ENCODE measurements at places on chromosomes 1 and 21. TPM values are rescaled to one million over a fixed set of nuclear protein-coding genes. Genes with fewer than 3 reads are reported as not detected.

Gene SAMSN1
- 9.0 TPM for total RNA-seq

Gene CFAP141
- not detected for total RNA-seq

- no peaks in the 10 kb centered on the region for H3K27me3 ChIP-seq
- DNase-seq = no peak
- H3K4me1 ChIP-seq = no peaks in the 10 kb centered on the region
- H3K27ac ChIP-seq = no peak overlapping the region
- H3K36me3 ChIP-seq = no peaks in the 10 kb centered on the region
- no peak overlapping the region for H3K4me3 ChIP-seq
Measured at GRCh38 chr1:172239901-172240300, 180.6 kb upstream of the C1orf105 start.

DNA sequence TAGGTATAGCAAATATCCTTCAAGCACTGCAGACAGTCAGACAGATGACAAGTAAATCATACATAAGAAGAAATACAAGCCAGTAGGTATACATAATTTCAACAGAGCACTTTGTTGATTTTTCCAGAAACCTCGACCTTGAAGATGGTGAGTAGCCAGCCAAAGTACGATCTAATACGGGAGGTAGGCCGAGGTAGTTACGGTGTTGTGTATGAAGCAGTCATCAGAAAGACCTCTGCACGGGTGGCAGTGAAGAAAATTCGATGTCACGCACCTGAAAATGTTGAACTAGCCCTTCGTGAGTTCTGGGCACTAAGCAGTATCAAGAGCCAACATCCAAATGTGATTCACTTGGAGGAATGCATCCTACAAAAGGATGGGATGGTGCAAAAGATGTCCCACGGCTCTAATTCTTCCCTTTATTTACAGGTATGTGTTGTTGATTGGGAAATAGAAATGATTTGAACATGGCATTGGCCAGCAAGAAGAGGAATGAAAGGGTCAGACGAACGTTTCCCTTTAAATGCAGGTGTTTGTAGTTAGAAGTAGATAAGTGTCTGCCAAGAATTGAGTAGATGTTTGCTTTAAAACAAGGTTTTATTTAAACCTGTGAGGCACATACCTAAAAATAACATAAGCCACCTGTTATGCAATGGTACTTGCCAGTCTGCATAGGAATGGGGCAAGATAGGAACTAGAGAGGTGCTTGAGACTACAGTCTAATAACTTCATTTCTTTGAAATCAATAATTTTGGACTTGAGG lies 2.7 kb downstream of the PDIK1L start:
- H3K27me3 ChIP-seq = no peaks in the 10 kb centered on the region
- no peak overlapping the region for H3K4me3 ChIP-seq
- no peaks in the 10 kb centered on the region for H3K36me3 ChIP-seq
- peaks cover 31% of the 10 kb centered on the region for H3K4me1 ChIP-seq
- no peak for DNase-seq

- no peak overlapping the region for H3K27ac ChIP-seq
- H3K4me1 ChIP-seq = peaks cover 3% of the 10 kb centered on the region
- DNase-seq = no peak
- H3K4me3 ChIP-seq = no peak overlapping the region
- H3K27me3 ChIP-seq = no peaks in the 10 kb centered on the region
Measured at GRCh38 chr1:63407002-63407401, 39.6 kb downstream of the ALG6 start.

DNA sequence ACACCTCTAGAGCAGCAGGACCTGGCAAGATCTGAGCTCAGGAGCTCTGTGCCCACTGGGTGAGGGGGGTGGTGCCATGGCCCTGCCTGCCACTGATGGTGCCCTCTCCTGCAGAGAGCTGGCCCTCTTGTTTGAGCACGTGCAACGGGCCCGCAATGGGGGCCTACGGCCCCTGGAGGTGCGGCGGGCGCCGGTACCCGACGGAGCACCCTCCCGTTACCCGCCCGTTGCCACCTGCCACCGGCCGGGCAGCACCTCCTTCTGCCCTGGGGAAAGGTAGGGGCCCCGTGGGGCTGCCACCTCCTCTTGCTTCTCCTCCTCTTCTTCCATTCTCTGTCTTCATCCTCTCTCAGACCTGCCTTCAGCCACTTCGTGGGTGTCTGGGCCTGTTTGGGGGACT lies 38.2 kb downstream of the CITED4 start:
- no peaks in the 10 kb centered on the region for H3K36me3 ChIP-seq
- DNase-seq = no peak
- no peaks in the 10 kb centered on the region for H3K4me1 ChIP-seq
- no peaks in the 10 kb centered on the region for H3K27me3 ChIP-seq
- no peak overlapping the region for H3K27ac ChIP-seq

DNA sequence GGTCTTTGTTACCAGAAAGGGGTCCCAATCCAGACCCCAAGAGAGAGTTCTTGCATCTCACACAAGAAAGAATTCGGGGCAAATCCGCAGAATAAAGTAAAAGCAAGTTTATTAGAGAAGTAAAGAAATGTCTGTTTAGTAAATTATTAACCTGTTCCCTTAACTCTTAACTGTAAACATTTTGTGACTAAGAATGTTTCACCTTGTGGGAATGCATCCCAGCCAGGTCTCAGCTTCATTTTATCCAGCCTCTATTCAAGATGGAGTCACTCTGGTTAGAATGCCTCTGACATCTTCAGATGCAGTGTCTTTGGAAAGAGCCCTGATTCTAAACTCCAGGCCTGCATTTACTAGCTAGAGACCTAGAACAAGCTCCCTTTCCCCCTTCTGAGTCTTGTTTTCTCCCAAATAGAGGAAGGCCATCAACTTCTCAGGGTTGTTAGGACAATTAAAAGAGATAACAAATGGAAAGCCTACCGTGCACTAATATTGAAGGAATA lies 4.5 kb upstream of the FABP3 start:
- H3K4me3 ChIP-seq = no peak overlapping the region
- no peaks in the 10 kb centered on the region for H3K36me3 ChIP-seq
- H3K4me1 ChIP-seq = peaks cover 8% of the 10 kb centered on the region
- no peaks in the 10 kb centered on the region for H3K27me3 ChIP-seq
- DNase-seq = no peak
- H3K27ac ChIP-seq = no peak overlapping the region

DNA sequence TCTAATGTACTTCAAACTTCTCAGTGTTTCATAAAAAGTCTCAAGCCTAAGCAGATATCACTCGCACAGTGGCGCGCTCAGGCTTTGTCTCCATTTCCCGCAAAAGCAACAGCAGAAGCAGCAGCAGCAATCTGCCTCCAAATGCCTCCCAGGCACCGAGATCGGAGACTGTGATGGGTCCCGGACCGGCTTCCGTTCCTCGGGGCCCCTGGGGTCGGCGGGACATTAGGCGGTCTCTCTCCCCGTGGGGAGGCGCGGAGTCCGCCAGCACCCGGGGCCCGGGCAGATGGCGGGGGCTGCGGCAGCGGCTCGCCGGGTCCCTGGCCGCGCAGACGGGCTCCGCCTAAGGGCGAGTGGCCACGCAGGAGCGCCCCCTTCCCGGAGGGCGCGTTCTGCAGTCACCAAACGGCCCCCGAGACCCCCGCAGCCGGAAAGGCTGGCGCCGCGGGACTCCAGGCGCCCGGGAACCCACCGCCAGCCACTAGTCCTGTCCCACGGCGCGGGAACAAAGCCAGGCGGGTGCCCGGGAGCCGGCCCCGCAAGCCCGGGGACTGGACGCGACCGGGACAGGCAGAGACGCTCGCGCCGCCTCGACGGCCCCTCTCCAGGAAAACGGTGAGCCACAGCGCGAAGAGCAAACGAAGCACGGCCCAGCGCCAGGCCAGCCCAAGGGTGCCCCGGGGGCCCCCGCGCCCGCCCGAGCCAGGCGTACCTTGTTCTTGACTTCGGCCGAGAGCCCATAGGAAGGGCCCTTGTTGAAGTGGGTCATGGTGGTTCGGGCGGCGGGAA lies 590 bp downstream of the CNN3 start:
- H3K36me3 ChIP-seq = no peaks in the 10 kb centered on the region
- DNase-seq = peak; percentile 67
- H3K27ac ChIP-seq = peak overlapping the region; percentile 96
- H3K4me3 ChIP-seq = peak overlapping the region; percentile 91

- H3K4me3 ChIP-seq = no peak overlapping the region
- peaks cover 4% of the 10 kb centered on the region for H3K36me3 ChIP-seq
- DNase-seq = no peak
- H3K4me1 ChIP-seq = peaks cover 22% of the 10 kb centered on the region
- no peaks in the 10 kb centered on the region for H3K27me3 ChIP-seq
- peak overlapping the region; percentile 77 for H3K27ac ChIP-seq
Measured at GRCh38 chr21:33300701-33301631, 23.8 kb upstream of the IFNAR1 start.

GRCh38 chr1:207755846-207756693 lies 4.2 kb downstream of the CD46 start:
- no peaks in the 10 kb centered on the region for H3K27me3 ChIP-seq
- peaks cover 18% of the 10 kb centered on the region for H3K36me3 ChIP-seq
- peaks cover 33% of the 10 kb centered on the region for H3K4me1 ChIP-seq
- DNase-seq = no peak
